Vagina (tissue), 2 donors: ENCODE measurements at places on chromosomes 7 and 10.
A peak's percentile ranks its signal among the peaks of the same experiment; 100 is the strongest.

DNA sequence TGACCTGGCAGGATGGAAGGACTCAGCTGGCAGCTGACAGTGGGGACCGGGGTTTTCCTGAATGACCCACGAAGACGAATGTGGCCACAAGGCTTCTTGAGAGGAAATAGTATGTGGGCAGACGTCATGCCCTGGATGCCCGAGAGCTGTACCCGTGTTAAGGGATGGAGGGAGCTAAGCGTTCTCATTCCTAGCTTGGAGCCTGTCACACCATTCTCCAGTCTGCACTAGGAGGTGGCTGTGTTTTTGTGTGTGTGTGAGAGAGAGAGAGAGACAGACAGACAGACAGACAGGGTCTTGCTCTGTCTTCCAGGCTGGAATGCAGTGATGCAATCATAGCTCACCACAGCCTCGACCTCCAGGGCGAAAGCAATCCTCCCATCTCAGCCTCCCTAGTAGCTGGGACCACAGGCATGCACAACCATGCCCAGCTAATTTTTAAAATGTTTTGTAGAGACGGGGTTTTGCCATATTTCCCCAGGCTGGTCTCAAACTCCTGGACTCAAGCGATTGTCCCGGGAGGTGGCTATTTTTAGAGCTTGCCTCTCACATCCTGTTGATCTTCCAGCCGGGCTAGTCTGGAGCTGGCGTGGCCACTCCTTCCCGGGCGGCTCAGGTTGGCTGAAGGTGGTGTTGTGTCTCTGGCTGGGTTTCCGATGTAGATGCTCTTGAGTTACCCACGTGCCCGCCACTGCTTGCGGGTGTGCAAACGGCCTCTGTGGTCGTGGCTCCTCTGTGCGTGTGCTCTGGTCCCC lies 2.1 kb downstream of the AMZ1 start:
- no peaks in the 10 kb centered on the region for H3K27me3 ChIP-seq
- H3K27ac ChIP-seq: no peak overlapping the region
- DNase-seq: no peak
- H3K36me3 ChIP-seq: no peaks in the 10 kb centered on the region
- H3K4me3 ChIP-seq: no peak overlapping the region
- peaks cover 30% of the 10 kb centered on the region for H3K4me1 ChIP-seq

- H3K27ac ChIP-seq: no peak overlapping the region
- peaks cover 12% of the 10 kb centered on the region for H3K4me1 ChIP-seq
- H3K36me3 ChIP-seq: no peaks in the 10 kb centered on the region
- DNase-seq: no peak
- H3K4me3 ChIP-seq: no peak overlapping the region
These were observed 71.0 kb downstream of the SEPTIN7 start for GRCh38 chr7:35871856-35872255.

DNA sequence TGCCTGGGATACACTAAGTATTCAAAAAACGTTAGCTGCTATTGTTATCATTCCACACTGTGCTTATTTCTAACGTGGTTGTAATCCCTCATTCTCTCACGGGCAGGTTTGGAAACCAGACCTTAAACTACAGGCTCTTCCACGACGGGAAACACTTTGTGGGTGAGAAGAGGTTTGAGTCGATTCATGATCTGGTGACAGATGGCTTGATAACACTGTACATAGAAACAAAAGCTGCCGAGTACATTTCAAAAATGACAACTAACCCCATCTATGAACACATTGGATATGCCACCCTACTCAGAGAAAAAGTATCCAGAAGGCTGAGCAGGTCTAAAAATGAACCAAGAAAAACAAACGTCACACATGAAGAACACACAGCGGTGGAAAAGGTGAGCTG lies 163.2 kb upstream of the PRR15 start:
- H3K27me3 ChIP-seq: no peaks in the 10 kb centered on the region
- H3K36me3 ChIP-seq: no peaks in the 10 kb centered on the region
- peak; percentile 20 for DNase-seq
- no peak overlapping the region for H3K4me3 ChIP-seq
- no peak overlapping the region for H3K27ac ChIP-seq

DNA sequence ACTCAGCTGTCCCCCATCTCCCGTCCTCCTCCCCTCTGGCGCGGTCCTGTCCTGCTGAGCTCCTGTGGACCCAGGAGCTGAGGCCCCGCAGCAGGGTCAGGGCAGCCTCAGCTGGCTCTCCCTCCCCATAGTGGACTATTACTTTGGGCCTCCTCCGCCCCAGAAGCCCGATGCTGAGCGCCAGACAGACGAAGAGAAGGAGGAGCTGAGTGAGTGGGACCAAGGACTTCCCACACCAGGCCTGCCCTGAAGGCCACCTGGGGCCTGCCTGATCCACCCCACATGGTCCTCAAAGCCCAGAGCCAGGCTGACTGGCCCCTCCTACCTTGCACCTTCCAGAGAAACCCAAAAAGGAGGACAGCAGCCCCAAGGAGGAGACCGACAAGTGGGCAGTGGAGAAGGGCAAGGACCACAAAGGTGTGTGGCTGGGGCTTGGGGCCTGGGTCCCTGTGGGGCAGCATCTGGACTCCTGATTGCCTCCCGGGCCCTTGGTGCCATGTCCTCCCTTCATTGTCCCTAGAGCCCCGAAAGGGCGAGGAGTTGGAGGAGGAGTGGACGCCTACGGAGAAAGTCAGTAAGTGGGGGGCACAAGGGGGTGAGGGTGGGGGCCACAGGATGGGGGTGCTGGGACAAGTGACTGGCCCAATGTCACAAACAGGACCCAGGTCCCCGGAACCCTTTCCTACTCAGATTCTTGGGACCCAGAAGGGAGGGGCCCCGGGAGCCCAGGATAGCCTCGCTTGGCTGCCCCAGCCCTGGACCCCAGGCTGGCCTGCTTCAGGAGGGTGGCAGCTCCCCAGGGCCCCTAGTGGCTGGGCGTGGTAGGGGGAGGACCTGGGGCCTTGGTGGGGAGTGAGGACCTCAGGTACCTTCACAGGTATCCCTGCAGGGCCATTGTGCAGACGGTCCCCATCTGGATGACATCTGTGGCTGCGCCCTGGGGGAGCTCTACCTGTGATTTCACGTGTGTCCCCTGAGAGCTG lies 4.9 kb downstream of the AEBP1 start:
- peak overlapping the region; percentile 98 for H3K27ac ChIP-seq
- H3K4me1 ChIP-seq: peaks cover 28% of the 10 kb centered on the region
- H3K27me3 ChIP-seq: no peaks in the 10 kb centered on the region
- no peak for DNase-seq
- no peak overlapping the region for H3K4me3 ChIP-seq

DNA sequence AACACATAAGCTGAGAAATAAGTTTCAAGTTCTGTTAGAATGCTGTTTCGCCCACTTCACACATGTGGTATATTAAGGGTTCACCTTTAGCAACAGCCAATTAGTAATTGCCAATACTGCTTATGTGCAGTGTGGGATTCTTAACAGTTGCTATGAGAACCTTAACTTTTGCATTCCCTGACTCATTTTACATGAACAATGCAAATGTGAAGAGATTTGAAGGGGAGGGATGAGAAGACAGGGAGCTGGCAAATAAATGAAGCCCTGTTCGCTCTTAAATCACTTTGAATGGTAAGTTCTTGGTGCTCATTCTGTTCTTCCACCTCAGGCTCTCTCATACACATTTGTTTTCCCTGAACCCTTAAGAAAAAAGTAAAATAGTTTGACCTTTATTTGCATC lies 82.3 kb downstream of the LRRC4 start:
- no peak overlapping the region for H3K4me3 ChIP-seq
- no peak for DNase-seq
- no peak overlapping the region for H3K27ac ChIP-seq
- H3K27me3 ChIP-seq: no peaks in the 10 kb centered on the region

DNA sequence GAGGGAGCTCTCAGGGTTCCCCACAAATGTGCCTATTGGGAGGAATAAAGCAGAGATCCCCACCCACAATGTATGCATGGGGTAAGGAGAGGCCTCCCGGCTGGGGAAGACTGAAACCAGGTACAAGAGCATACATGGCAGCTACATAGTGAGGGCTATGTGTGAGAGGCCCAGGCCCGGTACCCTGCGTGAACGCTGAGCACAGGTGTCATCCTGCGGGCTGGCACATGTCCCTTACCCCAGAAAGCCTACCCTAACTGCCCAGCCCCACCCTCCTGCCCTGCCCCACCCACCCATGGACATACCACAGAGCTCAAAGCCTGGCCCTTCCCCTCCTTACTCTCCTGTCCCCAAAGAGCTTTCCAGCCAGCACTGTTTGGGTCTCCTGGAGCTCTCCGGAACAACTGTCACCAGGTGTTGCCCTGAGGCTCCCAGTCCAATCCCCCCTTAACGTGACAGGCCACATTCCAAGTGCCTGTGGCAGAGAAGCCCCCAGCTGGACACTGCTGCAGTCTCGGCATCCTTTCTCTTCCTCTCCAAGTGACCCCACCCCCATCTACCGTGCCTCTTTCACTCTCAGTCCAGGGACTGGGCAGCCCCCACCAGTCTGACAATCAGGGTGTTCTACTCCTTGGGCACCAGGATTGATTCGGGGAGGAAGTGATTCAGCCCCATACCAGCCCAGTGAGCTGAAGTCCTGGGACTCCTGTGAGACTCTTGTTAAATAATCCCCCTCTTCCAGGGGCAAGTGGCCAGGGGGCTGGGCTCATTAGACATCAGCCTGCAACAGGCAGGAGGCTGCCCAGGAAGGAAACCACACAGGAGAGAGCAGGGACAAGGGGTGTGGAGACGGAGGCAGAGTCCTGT lies 19.6 kb downstream of the GRID1 start:
- no peak for DNase-seq
- no peaks in the 10 kb centered on the region for H3K27me3 ChIP-seq
- H3K4me3 ChIP-seq: no peak overlapping the region
- no peaks in the 10 kb centered on the region for H3K36me3 ChIP-seq
- no peaks in the 10 kb centered on the region for H3K4me1 ChIP-seq

- peak within 1 kb of the TSS; percentile 68 for H3K4me3 ChIP-seq
- no peak for DNase-seq
- H3K4me1 ChIP-seq: peaks cover 10% of the 10 kb centered on the region
These were observed at the start of gene CHN2 for GRCh38 chr7:29194594-29195427. TSS of gene CHN2 (plus strand) at chr7:29194775.

DNA sequence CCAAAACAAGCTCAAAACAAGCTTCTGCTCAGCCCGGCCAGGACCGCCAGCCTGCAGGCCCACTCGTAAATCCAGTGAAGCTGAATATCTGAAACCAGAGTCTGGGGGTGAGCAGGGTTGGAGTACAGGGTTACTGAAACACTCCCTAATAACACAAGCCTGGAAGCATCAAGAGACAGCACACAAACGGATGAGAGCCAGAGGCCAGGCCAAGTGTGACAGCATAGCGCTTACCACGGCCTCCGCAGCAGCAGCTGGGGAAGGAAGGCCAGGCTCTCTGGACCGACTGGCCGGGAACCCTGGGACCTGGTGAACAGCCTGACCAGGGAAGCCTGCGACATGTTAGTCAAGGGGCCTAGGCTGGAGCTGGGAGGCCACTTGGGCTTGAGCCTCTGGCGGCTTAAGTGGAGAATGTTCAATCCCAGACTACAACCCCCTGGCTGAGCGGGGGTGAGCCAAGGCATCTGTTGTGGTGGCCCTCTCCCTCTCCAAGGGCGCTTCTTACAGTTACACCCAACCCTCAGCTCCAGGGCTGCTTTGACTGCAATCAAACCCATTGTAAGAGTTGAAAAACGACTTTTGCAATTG lies 21.7 kb upstream of the RNF32 start:
- no peak for DNase-seq
- H3K27me3 ChIP-seq: no peaks in the 10 kb centered on the region
- no peaks in the 10 kb centered on the region for H3K36me3 ChIP-seq
- H3K27ac ChIP-seq: no peak overlapping the region

DNA sequence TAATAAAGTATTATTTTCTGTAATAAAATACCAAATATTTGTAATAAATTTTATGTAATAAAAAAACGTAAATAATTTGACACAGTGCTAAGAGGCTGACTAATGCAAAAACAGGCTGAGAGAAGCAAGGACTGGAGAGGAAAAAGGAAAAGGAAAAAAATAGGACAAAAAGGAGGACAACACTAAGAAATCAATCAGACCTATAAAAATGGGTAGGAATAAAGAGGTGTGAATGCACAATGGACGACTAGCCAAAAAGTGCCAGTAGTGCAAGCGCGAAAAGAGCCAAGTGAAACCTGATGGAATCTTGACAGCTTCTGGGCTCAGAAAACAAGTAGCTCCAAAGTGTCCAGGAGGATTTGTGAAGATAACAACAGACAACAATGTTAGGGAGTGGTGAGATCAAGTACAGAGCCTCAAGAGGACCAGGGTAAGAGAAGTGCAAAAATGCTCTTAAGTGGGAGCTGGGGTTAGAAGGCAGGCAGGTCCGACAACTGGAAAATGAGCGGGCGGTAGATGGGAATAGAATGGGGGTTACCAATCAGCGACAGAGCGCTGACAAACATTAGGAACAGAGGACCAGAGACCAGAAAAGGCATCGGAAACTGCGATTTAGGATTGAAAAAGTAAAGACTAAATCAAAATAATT lies 1.2 kb downstream of the BRAF start:
- peaks cover 38% of the 10 kb centered on the region for H3K4me1 ChIP-seq
- H3K4me3 ChIP-seq: peak overlapping the region; percentile 98
- DNase-seq: no peak
- H3K27ac ChIP-seq: peak overlapping the region; percentile 100

- no peaks in the 10 kb centered on the region for H3K4me1 ChIP-seq
- no peak overlapping the region for H3K27ac ChIP-seq
These were observed 63.3 kb upstream of the THSD7A start for GRCh38 chr7:11895337-11895736.

DNA sequence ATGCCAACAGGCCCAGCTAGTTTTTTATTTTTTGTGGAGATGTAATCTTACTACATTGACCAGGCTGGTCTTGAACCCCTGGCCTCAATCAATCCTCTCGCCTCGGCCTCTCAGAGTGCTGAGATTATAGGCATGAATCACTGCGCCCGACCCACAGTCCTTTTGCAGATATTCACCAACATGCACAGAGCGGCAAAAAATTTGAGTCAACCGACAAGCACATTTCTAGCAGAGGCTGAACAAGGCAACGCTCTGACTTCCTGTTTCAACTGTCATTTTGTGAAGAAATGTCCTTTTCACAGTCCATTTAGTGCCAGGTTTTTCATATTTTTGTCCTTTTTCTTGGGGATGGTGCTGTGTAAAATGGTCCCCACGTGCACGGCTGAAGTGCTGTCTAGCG lies 71.1 kb upstream of the KAT6B start:
- no peak overlapping the region for H3K4me3 ChIP-seq
- no peaks in the 10 kb centered on the region for H3K36me3 ChIP-seq
- no peak overlapping the region for H3K27ac ChIP-seq
- H3K27me3 ChIP-seq: no peaks in the 10 kb centered on the region

DNA sequence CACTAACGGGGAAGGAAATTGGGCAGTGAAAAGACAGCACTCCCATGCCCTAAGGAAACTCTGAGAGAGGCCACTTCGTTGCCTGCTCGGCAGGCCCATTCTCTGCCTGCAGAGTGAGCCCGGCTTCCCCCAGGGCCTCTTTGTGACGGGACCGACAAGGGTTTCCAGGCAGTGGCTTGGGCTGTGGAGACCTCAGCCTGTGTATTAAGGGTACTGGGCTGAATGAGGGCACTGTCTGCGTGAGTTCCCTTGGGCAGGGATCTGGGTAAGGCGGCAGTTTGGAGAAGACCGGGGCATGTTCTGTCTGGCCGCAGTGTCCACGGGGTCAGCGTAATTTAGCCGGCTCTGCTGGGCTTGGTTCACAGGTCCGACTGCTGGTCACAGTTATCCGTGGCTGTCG lies 237.2 kb downstream of the MGMT start:
- H3K27ac ChIP-seq: no peak overlapping the region
- peaks cover 20% of the 10 kb centered on the region for H3K4me1 ChIP-seq
- no peak overlapping the region for H3K4me3 ChIP-seq
